ENCODE measurements at places on chromosomes 6 and 20. TPM values are rescaled to one million over a fixed set of nuclear protein-coding genes. Genes with fewer than 3 reads are reported as not detected.

RAB22A gene
- 20.4 TPM for total RNA-seq

SGK2 gene
- 1.1 TPM for total RNA-seq

- no peak overlapping the region for H3K27ac ChIP-seq
- H3K4me3 ChIP-seq: no peak overlapping the region
- no peak for DNase-seq
- H3K27me3 ChIP-seq: no peaks in the 10 kb centered on the region
- no peaks in the 10 kb centered on the region for H3K36me3 ChIP-seq
- H3K4me1 ChIP-seq: no peaks in the 10 kb centered on the region
Observed at GRCh38 chr6:82741996-82742385, 323.6 kb downstream of the UBE3D start.

CLDN20 gene
- not detected for total RNA-seq

- no peak overlapping the region for H3K27ac ChIP-seq
- DNase-seq: no peak
- no peak overlapping the region for H3K4me3 ChIP-seq
- peaks cover 3% of the 10 kb centered on the region for H3K4me1 ChIP-seq
- H3K27me3 ChIP-seq: no peaks in the 10 kb centered on the region
Observed at GRCh38 chr20:40741507-40742106, 52.6 kb upstream of the MAFB start.

Measured in left lung (tissue), 14 donors.